SK-MEL-5 (cell line): ENCODE measurements at places on chromosomes 11 and 22.

DNA sequence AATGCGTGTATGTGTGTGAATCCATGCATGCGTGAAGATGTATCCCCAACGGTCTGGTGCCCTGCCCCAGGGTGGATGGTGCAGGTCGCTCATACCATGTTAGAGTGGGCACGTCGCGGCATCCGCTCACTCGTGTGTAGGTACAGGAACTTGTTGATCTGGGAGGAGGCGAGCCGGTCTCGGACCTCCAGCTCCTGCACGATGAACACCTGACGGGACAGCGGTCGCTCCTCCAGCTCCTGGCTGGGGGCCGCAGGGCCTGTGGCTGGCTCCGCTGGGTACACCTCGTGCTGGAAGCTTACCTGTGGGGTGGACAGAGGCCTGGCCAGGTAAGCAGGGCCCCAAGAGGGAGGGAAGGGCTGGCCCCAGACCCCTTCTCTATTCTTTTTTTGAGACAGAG, 18.5 kb downstream of the ATG2A start:
- no peak for DNase-seq

GRCh38 chr22:36432592-36433317, 45.0 kb upstream of the MYH9 start:
- no peak for DNase-seq

DNA sequence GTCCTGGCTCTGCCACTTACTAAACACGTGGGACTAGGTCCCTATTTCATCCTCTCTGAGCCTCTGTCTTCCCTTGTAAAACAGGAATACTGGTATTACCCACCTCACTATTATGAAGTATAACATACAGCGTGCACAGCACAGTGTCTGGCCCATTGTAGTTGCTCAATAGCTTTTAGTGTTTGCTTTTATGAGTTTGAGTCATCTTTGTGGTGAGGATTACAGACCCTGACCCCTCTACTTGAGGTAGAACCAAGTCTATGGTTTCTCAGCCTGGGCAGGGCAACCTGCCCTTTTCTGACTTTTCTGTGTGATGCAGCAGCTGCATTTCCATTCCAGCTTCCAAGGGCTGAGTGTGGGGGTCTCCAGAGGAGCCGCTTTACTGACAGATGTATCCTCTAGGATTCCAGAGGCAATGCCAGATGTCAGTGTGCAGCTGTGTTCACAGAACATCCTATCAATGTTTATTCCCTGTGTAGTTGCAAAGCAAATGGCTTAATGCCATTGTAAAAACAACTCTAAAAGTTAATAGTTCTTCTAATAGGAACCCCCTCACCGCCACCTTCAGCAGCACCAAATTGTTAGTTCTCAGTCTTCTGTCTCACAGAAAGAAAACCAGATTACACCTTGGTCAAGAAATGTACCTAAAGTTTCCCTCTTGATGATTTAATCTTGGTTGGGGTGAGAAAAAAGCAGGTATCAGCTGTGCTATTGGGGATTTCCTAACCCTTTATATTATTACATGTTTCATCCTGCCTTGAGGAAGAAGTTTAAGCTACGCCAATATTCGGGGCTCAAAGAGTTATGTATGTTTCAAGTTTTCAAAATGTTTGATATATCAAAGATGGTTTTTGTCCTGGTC, 16.8 kb downstream of the PRR5L start:
- no peak for DNase-seq

GRCh38 chr11:123168955-123169484, 26.0 kb downstream of the CLMP start:
- no peak for DNase-seq

- peak; percentile 56 for DNase-seq
Observed at GRCh38 chr22:38273135-38273826, 471 bp upstream of the TMEM184B start.

GRCh38 chr22:39110631-39111561, 13.9 kb downstream of the APOBEC3H start:
- DNase-seq = no peak

- no peak for DNase-seq
Observed at GRCh38 chr22:48635031-48635430, 1192.6 kb downstream of the BRD1 start.

DNA sequence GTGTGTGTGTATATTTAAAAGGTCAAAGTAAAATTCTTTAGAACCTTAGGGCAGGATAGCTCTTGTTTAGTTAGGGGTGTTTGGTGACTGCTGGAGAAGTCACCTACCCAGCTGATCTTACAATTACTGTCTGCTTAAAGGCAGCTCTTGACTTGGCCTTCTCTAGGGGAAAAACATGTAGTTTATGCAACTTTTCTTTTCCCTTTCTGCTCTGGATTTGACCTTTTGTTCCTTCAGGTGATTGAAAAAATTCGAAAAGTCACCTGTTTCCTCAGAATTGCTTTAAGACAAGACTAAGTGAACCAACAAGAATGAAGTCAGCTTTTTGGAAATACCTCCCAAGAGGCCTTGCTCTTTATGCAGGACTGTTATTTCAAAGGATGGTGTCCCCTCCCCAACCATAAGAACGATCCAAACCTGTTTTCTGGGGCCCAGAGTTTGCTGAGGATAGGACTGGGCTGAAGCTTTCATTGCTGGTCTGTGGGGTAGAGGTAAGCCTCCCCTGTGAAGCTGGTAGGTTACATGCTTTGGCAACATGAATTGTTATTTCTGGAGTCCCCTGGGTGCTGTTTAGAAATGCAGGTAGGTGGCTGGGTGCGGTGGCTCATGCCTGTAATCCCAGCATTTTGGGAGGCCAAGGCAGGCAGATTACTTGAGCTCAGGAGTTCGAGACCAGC, 111.2 kb downstream of the PTPRJ start:
- no peak for DNase-seq

- no peak for DNase-seq
Observed at GRCh38 chr22:19936513-19936912, 5.1 kb upstream of the COMT start.

- DNase-seq = no peak
Observed at GRCh38 chr11:71466358-71466757, 13.4 kb downstream of the NADSYN1 start.

DNA sequence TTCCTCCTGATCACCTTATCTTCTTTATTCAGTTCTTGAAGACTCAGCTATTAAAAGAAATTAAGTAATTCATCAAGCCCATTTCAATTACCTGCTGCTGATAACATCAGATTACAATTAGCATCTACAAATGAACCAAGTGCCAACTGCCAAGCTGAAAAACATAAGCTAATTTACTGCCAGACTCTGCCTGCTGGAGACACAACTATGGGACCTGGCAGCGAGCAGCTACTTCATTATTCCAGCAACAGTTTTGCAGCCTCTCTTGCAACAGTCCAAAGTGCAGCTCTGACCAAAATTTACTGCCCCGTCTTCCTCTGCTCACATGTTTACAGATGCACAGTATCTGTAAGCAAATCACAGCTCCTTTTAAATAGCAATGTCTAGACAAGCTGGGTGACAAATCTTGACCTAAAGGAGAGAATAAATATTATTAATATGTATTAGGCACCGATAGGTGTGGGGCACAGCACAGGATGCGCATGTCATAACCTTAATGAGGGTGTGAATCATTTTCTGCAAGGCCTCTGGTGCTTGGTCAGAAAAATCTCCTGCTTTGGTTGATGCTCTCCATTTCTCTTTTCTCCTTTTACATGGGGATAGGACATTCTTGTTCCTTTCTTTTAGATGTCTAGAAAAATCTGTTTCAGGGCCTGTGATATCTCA, 232.2 kb upstream of the PITPNB start:
- DNase-seq = no peak

- peak; percentile 47 for DNase-seq
Observed at GRCh38 chr11:119491753-119492510, 69.0 kb upstream of the THY1 start.

- DNase-seq = no peak
Observed at GRCh38 chr11:33932721-33933120, 40.8 kb upstream of the LMO2 start.

GRCh38 chr22:50630376-50630775, 2.4 kb upstream of the ARSA start:
- no peak for DNase-seq

GRCh38 chr11:95795627-95796295, 5.5 kb downstream of the CEP57 start:
- no peak for DNase-seq

DNA sequence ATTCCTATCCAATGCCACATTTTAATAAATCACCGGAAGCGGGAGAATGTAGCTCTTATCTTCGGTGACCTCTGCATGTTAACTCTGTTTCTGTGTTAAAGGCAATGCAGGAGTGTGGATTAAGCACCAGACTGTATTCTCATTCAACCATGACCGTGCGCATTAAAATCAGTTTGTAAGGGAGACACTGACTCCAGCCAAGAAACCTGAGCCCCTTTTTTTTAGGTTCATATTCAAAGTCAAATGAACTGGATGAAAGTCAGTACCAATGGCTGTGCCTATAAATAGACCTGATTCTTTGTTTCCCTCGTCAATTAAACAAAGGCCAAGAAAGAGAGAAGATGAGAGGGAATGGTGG, 32.2 kb downstream of the C11orf91 start:
- DNase-seq = no peak

GRCh38 chr11:103812680-103813079, 223.8 kb upstream of the DDI1 start:
- DNase-seq = no peak

DNA sequence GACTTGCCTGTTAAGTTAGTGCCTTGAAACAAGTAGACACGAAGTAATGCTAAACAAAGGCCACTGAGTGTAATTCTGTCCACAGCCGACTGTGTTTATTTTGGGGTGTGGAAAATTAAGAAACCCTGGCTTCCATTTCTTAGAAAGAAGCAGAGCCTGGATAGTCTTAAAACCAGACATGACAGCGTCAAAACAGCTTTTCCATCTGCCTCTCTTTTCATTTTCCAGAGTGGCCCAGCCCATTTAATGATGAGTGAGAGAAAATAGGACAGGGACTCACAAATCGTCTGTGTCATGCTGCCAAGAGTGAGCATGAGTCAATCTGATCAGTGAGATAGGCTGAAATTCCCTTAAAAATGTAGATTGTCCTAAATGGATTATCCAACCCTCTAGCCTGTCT, 485.9 kb downstream of the JRKL start:
- no peak for DNase-seq

DNA sequence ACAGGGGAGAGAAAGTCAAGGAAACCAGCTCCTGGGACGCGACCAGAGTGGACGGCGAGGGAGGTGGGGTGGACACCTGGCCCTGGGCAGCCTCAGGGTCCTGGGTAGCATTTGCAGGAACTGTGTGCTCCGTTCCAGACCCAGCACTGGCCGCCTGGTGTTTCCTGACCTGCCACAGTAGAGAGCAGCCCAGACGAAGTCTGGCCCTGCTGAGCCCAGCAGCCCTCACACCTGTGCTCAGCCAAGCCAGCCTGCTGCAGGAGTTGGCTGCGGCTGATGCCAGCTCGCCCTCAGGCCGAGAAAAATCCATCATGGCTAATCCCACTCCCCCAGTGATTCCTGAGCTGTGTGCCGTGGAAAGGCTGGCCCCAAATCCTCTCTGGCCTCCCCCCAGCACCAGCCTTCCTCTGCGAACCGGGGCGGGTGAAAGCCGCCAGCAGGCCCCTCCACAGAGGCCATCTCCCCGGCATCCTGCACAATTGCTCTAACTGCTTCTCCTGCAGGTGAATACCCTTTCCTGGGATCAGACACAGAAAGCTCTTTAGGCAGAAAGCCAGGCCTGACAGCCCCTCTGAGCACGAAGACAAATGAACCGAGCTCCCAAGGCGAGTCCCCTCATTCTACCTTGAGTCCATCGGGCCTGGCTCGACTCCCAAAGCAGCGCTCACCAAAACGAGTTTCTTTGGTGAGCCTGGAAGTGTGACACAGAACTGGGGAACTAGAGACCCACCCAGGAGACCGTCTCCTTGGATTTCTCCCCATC, 88.6 kb downstream of the RTL6 start:
- DNase-seq = no peak

DNA sequence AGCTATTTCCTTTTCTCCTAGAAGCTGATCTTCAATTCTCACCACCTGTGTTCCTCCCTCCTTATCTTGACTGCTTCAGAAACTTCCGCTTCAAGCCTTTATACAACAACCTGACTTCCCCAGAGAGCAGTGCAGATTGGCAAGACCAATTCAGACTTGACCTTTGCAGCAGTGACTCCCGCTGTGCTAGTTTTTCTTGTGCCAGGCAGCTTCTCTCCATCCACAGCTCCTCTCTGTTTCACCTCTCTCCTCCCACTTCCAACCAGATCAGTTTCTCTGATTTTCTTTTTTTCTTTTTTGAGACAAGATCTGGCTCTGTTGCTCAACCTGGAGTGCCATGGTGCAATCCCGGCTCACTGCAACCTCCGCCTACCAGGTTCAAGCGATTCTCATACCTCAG, 74.3 kb downstream of the GRAMD1B start:
- DNase-seq = no peak

GRCh38 chr11:75839851-75840250, 24.8 kb downstream of the UVRAG start:
- DNase-seq = no peak

DNA sequence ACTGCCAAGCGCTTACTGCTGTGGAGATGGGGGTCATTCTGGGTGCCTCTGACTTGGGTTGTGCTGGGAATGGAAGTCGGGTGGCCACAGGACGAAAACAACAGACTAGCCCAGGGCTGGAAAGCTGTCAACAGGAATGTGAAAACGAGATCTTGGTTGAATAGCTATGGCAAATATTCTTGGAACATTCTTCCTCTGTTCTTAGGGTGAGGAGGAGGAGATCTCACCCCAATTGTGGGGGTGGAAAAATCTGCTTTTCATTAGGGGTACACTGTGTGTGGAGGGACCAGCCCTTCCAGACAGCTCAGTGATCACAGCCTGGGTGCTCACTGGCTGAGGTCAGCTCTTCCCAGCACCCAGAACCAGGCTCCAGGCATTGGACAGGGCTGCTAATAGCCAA, 52.0 kb upstream of the PRSS23 start:
- DNase-seq = no peak

GRCh38 chr11:112156956-112157766, 6.7 kb downstream of the IL18 start:
- DNase-seq = peak; percentile 96

DNA sequence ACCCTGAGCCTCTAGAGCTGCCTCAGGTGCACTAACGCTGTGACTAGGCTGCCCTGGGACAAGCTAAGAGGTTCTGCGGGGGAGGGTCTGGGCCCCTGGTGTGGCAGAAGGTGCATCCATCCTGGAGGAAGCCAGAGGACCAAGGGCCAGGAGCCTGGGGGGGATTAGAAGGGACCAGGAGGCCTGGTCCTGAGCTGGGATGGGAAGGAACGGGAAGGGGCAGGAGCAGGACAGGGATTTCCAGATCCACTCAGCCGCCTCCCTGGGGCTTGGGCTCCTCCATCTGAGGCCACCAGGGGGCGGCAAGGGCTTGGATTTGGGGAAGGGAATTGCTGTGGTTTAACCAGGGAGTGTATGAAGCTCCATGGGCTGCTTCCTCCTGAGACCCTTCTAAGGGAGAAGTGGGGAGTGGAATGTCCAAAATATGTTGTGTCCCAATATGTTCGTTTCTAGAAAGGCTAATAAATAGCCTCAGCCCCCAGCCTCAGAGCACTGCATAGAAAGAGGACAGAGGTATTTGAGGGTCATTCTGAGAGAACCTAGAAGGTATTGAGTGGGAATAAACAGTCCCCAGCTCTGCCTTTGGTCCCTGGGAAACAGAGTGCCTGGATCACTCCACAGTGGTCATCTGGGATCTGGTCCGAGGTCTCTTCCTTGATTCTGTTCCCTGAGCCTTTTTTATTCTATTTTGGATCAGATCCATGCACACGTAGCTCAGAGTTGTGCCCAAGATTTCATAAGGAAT, 17.4 kb upstream of the PRAME start:
- peak; percentile 86 for DNase-seq

- no peak for DNase-seq
Observed at GRCh38 chr22:20508815-20509271, 1.4 kb downstream of the MED15 start.
